Germinal center (tissue), 1 donor: ENCODE measurements at places on chromosomes 11 and 22.

DNA sequence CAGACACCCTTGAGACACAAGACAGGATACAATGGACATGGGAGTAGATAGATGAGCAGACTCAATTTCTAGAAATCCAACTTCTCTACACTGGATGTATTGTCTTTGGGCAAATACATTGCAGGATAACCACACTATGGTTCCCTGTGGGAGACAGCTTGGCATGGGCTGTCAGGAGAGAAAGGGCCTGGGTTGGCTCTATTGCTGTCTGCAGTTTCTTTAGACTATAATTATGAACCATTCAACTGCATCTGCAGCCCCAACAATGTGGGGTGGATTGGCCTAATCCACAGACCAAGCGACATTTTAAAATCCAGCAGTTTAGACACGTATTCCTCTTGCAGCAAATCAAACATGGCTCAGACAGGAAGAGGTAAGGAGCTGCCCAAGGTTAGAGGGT, 60.3 kb downstream of the ETS1 start:
- DNase-seq, result no peak

GRCh38 chr22:20238901-20239675, 29.0 kb downstream of the RTN4R start:
- no peak for DNase-seq

GRCh38 chr11:113468726-113469345, 6.4 kb downstream of the DRD2 start:
- DNase-seq, result no peak

GRCh38 chr11:128323381-128323780, 264.0 kb downstream of the ETS1 start:
- DNase-seq, result peak; percentile 45

DNA sequence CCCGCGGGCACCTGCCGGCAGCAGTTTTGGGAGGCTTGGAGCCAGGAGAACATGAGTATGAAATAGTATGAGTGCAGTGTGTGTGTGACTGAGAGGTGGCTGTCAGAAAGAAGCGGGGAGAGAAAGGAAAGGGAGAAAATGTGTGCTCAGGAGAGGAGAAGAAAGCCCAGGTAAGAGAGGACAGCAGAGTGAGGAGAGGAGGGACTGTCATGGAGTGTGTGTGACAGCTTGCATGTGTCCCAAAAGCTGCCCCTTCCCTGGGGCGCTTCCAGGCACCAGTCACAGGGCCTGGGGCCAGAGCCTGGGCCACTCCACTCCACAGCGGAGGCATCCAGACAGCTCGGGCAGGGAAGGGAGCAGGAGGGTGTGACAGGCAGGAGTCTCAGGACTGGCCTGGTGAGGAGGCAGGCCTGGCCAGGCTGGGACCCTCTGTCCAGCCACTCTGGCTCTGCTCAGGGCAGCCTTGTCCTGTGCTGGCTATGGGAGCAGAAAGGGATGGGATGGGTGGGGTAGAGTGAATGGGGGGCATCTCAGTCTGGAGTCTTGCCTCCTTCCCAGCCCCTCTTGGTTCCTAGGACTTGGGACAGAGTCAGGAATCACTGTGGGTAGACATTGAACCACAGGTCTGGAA, 949 bp downstream of the MMP11 start:
- no peak for DNase-seq
